ENCODE measurements at places on chromosomes 7 and 10.

DNA sequence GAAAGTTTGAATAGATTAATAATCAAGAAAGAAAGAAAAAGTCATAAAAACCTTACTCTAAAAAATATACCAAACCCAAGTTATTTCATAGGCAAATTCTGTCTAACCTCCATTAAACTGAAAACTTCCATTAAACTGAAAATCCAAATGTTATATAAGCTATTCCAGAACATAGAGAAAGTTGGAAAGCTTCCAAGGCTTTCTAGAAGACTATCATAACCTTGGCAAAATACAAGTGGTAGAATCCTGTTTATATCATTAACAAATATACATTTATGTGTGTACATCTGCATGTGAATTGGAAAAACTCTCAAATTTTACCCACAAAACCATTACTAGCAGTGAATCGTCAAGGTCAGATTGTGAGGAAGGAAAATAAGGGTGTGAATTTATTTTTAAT, 23.9 kb downstream of the TEX36 start:
- no peak overlapping the region for H3K27ac ChIP-seq
- no peaks in the 10 kb centered on the region for H3K36me3 ChIP-seq
- H3K4me1 ChIP-seq, result no peaks in the 10 kb centered on the region
- peaks cover 7% of the 10 kb centered on the region for H3K27me3 ChIP-seq
- no peak overlapping the region for H3K4me3 ChIP-seq

DNA sequence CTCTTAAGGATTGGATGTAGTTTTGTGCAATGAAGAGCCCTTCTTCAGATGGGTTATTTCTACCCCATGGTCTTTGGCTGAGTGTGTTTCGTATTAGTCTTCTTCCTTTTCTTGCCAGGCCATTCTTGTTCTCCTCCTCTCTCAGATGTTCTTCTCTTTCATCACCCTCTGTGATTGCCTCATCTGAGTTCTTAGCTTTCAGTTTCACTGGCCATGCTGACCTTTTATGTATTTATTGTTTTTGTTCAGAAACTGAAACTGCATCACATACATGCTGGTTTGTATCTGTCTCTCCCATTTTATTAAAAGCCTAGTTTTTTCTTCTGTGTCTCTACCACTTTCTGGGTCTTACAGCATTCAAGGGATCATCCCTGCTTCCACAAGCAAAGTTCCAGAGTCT, 21.7 kb upstream of the PCGF5 start:
- H3K4me1 ChIP-seq, result no peaks in the 10 kb centered on the region
- H3K27me3 ChIP-seq, result no peaks in the 10 kb centered on the region
- no peak for DNase-seq
- no peak overlapping the region for H3K4me3 ChIP-seq
- no peak overlapping the region for H3K27ac ChIP-seq

DNA sequence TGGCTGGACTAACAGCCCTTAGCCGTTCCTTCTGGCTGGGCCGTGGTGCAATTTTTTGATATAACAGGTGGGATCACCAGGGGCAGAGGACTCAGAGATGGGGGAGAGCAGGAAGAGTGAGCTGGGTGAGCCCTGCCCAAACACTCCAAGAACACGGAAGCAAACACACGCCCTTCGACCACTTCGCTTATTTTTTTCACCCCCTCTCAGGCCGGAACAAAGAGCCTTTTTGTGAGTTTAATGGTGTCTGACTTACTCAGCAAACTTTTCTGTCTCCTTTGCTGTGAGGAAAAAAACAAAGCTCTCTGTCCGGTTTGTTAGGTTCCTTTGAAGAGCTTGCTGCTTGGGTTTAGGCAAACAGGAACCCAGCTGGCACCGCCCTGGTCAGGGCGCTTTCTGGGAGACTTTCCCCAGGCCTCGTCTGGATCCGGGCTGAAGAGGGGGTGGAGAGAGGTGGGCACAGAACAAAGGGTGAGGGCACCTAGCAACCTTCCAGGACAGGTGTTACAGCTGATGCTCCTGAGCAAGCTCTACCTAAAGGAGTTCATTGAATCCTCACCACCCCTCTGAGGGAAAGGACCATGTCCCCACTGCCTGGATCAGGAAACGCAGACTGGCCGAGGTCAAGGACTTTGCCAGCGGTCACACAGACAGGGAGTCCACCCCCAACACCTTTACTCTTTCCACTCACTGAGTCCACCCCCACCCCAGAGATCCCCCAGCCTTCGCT, 23.3 kb downstream of the CALML3 start:
- H3K4me3 ChIP-seq, result no peak overlapping the region
- no peak overlapping the region for H3K27ac ChIP-seq
- DNase-seq, result no peak
- no peaks in the 10 kb centered on the region for H3K36me3 ChIP-seq

DNA sequence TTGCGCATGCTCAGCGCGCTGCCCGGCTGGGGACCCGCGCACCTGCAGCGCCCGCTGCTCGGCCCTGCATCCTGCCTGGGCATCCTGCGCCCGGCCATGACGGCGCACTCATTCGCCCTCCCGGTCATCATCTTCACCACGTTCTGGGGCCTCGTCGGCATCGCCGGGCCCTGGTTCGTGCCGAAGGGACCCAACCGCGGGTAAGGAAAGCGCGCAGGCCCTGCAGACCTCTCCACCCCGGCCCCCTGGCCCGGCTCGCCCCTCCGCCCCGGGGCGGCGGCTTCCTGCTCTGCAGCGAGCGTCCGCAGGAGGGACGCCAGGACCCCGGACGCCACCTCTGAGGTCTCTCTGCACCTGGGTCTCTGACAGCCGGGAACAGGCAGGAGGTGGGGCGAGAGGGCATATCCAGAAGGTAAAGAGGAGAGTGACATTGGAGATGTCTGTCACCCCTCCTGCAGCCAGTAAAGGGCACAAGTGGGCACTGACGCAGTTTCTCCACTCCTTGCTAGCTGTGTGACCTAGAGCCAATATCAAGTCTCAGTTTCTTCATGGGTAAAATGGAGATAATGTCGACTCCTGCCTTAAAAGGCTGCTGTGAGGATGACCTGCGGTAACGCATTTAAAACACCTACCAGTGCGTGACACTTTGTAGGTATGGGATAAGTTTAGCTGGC, 338 bp downstream of the ATP6V0E2 start:
- no peak for DNase-seq
- H3K27ac ChIP-seq, result no peak overlapping the region
- H3K36me3 ChIP-seq, result no peaks in the 10 kb centered on the region

GRCh38 chr10:43806831-43807640, 158.4 kb upstream of the ZNF32 start:
- DNase-seq, result no peak
- no peaks in the 10 kb centered on the region for H3K4me1 ChIP-seq
- no peaks in the 10 kb centered on the region for H3K27me3 ChIP-seq
- H3K36me3 ChIP-seq, result no peaks in the 10 kb centered on the region
- no peak overlapping the region for H3K4me3 ChIP-seq

DNA sequence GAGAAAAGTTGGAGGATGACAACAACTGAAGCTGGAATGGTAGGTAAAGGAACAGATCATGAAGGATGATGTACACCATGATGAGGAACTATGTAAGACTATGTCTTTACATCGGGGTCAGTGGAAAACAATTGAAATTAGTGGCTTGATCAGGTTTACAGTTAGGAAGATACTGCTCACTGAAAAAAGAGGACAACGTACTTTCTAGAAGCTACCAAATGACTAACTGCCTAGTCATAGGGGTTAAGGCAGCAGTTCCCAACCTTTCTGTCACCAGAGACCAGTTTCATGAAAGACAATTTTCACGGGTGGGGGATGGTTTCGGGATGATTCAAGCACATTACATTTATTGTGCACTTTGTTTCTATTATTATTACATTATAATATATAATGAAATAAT, 91.6 kb upstream of the ANKRD1 start:
- no peaks in the 10 kb centered on the region for H3K36me3 ChIP-seq
- H3K27ac ChIP-seq, result no peak overlapping the region
- no peaks in the 10 kb centered on the region for H3K27me3 ChIP-seq
- no peak overlapping the region for H3K4me3 ChIP-seq

DNA sequence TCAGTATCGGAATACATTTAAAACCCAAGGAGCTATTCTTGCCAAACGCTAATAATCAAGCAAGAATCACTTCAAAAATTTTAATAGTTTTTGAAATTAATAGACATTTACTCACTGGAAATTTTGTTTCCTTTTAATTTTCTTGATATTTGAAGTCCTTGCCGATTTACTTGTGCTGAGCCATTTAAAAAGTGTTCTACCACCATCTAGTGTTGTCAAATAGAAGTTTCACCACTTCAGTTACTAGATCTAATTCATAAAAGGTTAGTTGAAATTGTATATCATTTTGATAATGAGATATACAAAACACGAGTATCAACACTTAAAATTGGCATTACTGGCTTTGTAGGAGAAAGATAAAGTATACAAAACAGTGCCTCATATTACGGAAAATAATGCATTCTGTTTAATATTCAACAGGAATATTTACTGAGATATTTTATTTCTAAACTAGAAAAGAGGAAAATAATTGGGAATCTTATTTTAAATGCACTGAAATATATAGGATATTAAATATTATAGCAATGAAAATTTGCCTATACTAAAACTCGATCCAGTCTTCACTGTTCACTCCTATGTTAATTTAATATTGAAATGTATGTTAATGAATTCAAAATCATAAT, 664.8 kb upstream of the SEMA3D start:
- H3K27ac ChIP-seq, result no peak overlapping the region
- H3K36me3 ChIP-seq, result no peaks in the 10 kb centered on the region
- no peaks in the 10 kb centered on the region for H3K27me3 ChIP-seq

DNA sequence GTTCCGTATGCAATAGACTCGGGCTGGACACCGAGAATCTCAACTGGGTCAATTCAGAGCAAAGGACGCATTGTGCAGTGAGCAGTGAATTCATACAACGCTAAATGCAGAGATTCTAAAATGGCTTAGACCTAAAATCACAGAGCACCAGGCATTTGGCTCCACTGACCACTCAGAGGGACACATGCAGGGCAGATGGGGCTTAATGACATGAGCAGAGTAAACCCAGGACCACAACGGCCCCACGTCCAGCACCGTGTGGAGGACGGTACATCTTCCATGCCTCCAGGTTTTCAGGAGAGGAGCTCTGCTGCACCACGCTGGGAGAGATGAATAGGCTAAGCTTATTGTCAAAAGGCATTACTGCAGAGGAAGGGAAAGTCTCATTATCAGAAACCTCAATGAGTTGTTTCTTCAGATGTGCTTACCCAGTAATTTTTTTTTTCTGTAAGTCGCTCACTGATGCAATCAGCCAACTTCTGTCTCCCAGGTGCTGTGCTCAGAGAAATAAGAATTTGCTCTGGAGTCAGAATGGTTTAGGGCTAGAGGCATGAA, 555.0 kb downstream of the PTPRN2 start:
- no peaks in the 10 kb centered on the region for H3K27me3 ChIP-seq
- H3K4me1 ChIP-seq, result peaks cover 7% of the 10 kb centered on the region
- no peaks in the 10 kb centered on the region for H3K36me3 ChIP-seq
- H3K27ac ChIP-seq, result peak overlapping the region; percentile 89
- no peak for DNase-seq

DNA sequence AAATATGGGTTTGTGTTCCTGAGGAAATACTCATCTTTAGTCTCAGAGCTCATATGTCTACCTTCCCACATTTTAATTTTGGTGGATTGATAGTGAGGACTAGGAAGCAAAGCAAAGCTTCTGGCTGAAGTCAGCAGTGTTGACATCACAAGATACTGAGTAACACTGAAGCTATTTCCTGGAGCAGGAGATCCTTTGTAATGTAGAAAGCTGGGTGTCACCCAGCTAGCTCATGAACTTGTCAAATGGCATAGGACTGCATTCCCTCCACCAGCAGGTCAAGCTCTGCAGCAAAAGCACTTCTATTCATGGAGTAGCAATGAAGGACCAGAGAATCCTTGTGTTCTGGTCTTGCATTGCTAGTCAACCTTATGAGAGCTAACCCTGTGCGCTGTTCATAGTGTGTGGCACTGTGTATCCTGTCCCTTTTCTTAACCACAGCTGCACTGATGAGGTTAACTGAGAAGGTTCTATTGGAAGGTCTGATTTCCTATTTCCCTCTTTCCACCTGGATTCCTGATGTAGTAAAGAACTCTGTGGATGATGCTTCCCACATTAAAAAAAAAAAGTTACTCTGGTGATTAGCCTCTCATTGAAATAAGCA, 94.8 kb upstream of the ZNF804B start:
- peaks cover 5% of the 10 kb centered on the region for H3K4me1 ChIP-seq
- H3K4me3 ChIP-seq, result no peak overlapping the region
- H3K27me3 ChIP-seq, result no peaks in the 10 kb centered on the region
- H3K36me3 ChIP-seq, result no peaks in the 10 kb centered on the region
- no peak for DNase-seq
- no peak overlapping the region for H3K27ac ChIP-seq

GRCh38 chr10:82463614-82464013, 588.6 kb downstream of the NRG3 start:
- H3K27me3 ChIP-seq, result no peaks in the 10 kb centered on the region
- H3K36me3 ChIP-seq, result no peaks in the 10 kb centered on the region
- H3K4me1 ChIP-seq, result peaks cover 6% of the 10 kb centered on the region
- no peak overlapping the region for H3K4me3 ChIP-seq

DNA sequence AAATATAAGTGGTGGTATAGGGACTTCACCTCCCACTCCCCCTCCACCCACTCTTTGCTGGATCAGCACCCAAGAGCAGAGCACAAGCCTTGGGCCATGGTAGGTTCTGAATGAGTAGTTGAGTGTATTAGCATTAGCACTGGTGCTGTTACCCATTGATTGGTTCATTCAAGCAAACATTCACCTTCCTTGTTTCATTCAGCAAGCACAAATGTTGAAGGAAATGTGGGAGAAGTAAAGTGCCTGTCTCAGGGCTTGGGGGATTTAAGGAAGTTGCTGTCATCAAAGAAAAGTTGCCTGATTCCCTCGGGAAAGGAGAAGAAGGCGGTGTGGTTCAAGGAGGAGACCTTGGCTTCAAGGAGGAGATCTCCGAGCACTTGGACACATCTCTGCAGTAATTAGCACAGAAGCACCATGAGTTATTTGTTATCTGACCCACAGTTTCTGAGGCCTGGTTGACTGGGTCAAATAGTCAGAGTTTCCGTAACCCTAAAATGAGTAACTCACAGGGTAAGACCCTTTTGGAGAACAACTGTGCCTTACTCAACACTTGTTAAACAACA, 17.3 kb downstream of the IL2RA start:
- no peak overlapping the region for H3K27ac ChIP-seq
- H3K36me3 ChIP-seq, result no peaks in the 10 kb centered on the region
- H3K4me3 ChIP-seq, result no peak overlapping the region
- no peak for DNase-seq
- peaks cover 17% of the 10 kb centered on the region for H3K27me3 ChIP-seq

DNA sequence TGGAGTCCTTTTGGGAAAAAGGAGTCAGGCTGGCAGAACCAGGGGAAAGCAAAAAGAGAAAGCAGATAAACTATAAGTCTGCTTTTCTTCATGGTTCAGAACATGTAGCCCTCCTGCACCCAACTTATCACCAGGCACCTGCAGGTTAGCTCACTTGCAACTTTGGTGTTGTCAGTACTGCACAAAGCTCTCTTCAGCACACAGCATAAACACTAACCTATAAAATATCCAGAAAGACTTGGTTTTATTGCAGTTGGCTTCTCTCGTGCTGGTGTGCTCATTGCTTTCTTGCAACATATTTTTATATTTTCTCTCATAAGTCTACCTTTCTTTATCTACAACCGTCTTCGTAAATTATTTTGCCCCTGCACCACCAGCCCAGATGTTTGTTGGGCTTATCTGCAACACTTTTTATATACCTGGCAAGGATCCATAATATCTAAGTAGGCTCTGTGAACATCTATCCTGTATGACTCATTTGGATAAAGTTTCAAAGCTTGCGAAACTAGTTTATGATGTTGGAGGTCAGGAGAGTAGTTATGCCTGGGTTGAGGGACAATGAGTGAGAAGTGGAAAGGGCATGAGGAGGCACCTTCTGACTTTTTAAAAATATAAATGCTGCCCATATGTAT, 164.6 kb downstream of the ANKRD30A start:
- no peak overlapping the region for H3K27ac ChIP-seq
- H3K27me3 ChIP-seq, result no peaks in the 10 kb centered on the region
- H3K4me3 ChIP-seq, result no peak overlapping the region
- DNase-seq, result no peak
